SJCRH30 (cell line): ENCODE measurements at places on chromosomes 4 and X.

DNA sequence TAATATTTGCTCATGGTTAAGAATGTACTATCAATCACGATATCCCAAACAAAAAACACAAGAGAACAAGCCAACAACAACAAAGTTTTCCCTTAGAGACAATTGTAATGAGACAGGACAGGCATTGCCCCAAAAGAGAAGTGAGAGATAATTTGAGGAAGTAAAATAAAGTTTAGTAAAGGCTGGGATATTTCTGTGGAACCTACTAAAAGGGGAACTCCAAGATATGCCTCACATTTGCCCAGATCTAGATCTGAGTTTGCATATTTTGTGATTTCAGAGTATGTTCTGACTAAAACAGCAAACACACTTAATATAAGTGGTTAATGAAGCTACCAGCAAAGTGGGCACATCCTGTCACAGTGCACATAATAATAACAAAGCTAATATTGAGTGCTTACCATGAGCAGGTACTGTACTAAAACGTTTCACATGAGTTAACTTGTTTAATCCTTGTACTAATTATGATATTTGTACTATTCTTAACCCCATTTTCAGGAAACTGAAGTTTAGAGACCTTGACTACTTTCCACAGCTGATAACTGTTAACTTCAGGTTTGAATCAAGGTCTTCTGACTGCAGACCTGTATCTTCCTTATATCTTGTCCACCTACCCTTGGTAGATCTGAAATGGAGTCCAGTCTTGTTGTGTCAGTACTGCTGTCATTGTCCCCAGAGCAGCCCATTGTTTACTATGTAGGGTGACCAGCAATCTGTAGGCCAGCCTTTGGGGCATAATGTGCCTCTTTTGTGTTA, 26.0 kb upstream of the BMP2K start:
- no peak for DNase-seq

GRCh38 chrX:25204182-25204581, 188.4 kb upstream of the ARX start:
- DNase-seq: no peak

DNA sequence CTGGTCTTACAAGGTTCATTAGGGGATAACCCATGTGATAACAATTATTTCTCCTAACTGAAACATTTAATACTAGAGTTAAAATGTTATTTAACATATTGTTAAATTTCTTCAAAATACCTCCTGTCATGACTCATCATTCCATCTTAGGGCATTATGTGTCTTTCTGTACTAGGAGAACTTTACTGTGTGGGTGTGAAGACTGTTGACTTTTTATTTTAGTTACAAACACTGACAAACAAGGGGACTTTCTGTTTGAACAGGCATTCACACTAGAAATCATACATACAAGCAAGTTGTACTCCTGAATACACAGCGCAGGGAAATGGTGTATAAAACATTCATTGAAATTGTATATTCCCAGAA, 175.9 kb downstream of the FBXW7 start:
- DNase-seq: no peak

- DNase-seq: no peak
Measured at GRCh38 chrX:100720301-100720700, 11.6 kb downstream of the SYTL4 start.

GRCh38 chr4:80475798-80476197, 140.3 kb downstream of the CFAP299 start:
- no peak for DNase-seq

DNA sequence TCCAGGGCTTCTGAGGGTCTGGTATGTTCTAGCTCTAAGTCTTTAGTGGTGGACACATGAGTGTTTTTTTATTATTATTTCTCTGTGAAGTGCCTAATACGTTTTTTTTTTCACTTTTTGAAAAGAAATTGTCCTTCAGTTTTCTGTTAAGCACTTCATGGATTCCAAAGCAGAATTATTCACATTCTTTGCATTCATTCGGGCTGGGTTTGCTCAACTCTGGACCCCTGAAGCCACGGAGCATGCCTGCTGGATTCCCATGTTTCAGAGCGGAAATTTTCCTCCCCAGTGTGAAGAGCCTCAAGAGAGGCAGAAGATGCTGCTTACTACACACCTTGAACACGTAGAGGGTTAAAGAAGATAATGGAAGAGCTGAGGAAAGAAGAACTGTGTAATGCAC, 107.5 kb downstream of the EGF start:
- no peak for DNase-seq
